ENCODE measurements at places on chromosomes 12 and 14. TPM values are rescaled to one million over a fixed set of nuclear protein-coding genes. Genes with fewer than 3 reads are reported as not detected.

DNA sequence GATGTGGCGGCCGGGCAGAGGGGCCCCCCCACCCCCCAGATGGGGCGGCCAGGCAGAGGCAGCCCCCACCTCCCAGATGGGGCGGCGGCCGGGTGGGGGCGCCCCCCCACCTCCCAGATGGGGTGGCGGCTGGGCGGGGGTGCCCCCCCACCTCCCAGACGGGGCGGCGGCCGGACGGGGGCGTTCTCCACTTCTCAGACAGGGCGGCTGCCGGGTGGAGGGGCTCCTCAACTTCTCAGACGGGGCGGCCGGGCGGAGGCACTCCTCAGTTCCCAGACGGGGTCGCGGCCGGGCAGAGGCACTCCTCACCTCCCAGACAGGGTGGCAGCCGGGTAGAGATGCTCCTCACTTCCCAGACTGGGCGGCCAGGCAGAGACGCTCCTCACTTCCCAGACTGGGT, 469.8 kb downstream of the PCNX1 start:
- H3K27ac ChIP-seq, result no peak overlapping the region
- H3K4me3 ChIP-seq, result no peak overlapping the region
- H3K4me1 ChIP-seq, result no peaks in the 10 kb centered on the region
- DNase-seq, result no peak

DNA sequence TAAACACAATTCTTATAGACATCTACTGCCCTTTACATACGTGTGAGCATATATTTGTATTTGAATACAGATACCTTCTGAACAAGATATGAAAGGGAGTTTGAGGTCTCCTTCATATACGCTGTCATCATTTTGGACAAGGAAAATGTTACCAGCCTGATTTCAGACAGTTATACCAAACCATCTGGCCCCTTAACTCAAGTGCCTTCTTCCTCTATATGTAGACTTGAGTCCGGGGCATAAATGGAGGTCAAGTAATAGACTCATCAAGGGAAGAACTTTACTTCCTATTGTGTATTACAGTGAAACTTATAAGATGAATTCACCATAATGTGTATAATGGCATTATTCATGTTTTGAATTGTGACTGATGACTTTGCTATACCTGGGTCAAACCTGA, 52.2 kb downstream of the FAR2 start:
- no peaks in the 10 kb centered on the region for H3K27me3 ChIP-seq
- H3K27ac ChIP-seq, result no peak overlapping the region
- H3K36me3 ChIP-seq, result no peaks in the 10 kb centered on the region
- H3K4me1 ChIP-seq, result no peaks in the 10 kb centered on the region
- no peak overlapping the region for H3K4me3 ChIP-seq

The MAP3K9 gene
- total RNA-seq, result 0.47 TPM

DNA sequence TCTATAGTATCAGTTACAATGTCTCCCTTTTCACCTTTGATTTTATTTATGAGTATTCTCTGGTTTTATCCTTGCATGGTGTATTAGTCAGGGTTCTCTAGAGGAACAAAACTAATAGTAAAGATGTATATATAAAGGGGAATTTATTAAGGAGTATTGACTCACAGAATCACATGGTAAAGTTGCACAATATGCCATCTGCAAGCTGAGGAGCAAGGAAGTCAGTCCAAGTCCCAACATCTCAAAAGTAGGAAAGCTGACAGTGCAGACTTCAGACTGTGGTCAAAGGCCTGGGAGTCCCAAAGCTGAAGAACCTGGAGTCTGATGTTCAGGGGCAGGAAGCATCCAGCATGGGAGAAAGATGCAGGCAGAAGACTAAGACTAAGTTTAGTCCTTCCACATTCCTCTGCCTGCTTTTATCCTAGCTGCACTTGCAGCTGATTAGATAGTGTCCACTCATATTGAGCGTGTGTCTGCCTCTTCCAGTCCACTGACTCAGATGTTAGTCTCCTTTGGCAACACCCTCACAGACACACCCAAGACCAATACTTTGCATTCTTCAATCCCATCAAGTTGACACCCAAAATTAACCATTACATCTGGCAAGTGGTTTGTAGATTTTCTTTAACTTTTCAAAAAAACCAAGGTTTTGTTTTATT, 308.0 kb upstream of the LMO3 start:
- H3K4me1 ChIP-seq, result no peaks in the 10 kb centered on the region
- H3K27ac ChIP-seq, result no peak overlapping the region
- no peaks in the 10 kb centered on the region for H3K27me3 ChIP-seq
- no peak for DNase-seq

The SRRM4 gene
- total RNA-seq, result under 0.01 TPM

- no peak overlapping the region for H3K4me3 ChIP-seq
- H3K36me3 ChIP-seq, result no peaks in the 10 kb centered on the region
- no peak overlapping the region for H3K27ac ChIP-seq
- no peak for DNase-seq
- H3K27me3 ChIP-seq, result no peaks in the 10 kb centered on the region
Measured at GRCh38 chr12:107277855-107278254, 184.5 kb upstream of the CRY1 start.

GRCh38 chr12:131232036-131232435, 278.3 kb downstream of the ADGRD1 start:
- H3K36me3 ChIP-seq, result no peaks in the 10 kb centered on the region
- no peak for DNase-seq
- no peak overlapping the region for H3K4me3 ChIP-seq
- H3K27ac ChIP-seq, result no peak overlapping the region

DNA sequence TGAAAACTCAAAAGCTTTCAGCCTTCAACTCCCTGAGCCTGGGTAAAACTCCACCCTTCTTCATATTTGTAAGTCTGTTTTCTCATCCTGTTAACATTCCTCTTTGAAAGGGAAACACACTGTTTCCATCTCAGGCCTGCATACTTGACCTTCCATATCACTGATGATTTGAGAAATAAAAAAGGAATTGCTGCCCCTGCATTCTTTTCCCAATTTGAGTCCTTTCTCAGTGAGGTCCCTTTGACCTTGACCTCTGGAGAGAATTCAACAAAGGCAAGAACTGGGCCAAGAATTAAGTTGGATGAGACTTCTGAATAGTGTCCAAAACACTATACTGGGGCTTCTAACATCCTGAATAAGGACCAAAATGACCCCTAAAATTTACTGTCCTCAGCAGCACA, 108.0 kb downstream of the AEBP2 start:
- H3K27ac ChIP-seq, result peak overlapping the region; percentile 17
- no peaks in the 10 kb centered on the region for H3K27me3 ChIP-seq
- no peaks in the 10 kb centered on the region for H3K36me3 ChIP-seq
- H3K4me1 ChIP-seq, result no peaks in the 10 kb centered on the region

The OVCH1 gene
- 0.19 TPM for total RNA-seq

- no peaks in the 10 kb centered on the region for H3K36me3 ChIP-seq
- no peaks in the 10 kb centered on the region for H3K4me1 ChIP-seq
- DNase-seq, result no peak
Measured at GRCh38 chr12:85461127-85461526, 181.1 kb downstream of the ALX1 start.

GRCh38 chr14:95562892-95563685, 28.2 kb downstream of the GLRX5 start:
- H3K4me1 ChIP-seq, result no peaks in the 10 kb centered on the region
- peaks cover 4% of the 10 kb centered on the region for H3K27me3 ChIP-seq
- H3K4me3 ChIP-seq, result no peak overlapping the region
- H3K36me3 ChIP-seq, result no peaks in the 10 kb centered on the region
- DNase-seq, result no peak

The SLC39A5 gene
- 0.24 TPM for total RNA-seq

DNA sequence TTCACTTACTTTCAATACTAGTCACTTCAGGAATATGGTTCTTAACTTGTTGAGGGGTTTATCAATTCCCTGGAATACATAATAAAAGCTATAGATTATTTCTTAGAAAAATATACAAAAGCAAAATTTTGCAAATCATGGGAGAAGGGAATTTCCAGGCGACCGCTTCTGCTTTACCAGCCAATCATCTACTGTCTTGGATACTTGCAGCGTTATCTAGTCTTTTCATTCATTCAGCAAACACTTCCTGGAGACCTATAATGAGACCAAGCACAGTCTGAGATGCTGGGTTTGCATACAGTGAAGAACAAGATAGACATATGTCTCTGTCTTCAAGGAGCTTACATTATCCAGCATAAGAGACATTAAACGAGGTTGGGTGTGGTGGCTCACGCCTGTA, 1.5 kb upstream of the MRPL42 start:
- DNase-seq, result no peak
- H3K27me3 ChIP-seq, result no peaks in the 10 kb centered on the region
- H3K36me3 ChIP-seq, result peaks cover 4% of the 10 kb centered on the region
- H3K4me3 ChIP-seq, result no peak overlapping the region

DNA sequence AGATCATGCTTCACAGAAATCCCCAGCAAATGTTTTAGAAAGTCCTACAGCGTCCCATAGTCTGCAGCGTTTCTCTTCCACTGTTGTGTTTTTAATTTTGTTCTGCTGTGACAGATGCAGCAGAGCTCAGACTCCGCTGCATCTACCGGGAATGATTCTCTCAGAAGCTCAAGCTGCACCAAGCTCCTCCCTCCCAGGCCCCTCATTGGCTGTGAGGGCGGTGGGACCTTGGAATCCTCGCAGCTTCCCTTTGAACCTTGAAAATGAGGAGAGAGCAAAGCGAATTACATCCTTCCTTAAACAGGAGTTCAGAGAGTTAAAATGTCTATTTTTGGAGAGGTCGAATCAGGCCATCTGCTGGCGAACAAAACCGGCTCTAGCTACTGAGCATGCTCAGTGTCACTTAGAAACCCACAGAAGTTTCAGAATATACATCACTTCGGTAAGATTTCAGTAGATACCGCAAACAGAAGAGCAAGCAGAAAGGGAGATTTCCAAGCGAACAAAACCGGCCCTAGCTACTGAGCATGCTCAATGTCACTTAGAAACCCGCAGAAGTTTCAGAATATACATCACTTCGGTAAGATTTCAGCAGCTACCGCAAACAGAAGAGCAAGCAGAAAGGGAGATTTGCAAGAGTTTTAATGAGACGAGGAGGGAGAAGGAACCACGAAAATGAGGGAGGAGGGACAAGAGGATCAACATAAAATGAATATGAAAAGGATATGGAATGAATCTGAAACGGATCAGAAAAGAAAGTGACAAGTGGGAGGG, at the start of gene ABCD2:
TSS of gene ABCD2 (minus strand) at position 144 of the 774 bp plus-strand sequence. CDS start 188 bp downstream, outside the sequence.
- H3K4me3 ChIP-seq, result peak within 1 kb of the TSS; percentile 57
- H3K27me3 ChIP-seq, result no peaks in the 10 kb centered on the region
- no peaks in the 10 kb centered on the region for H3K4me1 ChIP-seq
- peak within 1 kb of the TSS; percentile 72 for H3K27ac ChIP-seq
- H3K36me3 ChIP-seq, result no peaks in the 10 kb centered on the region

DNA sequence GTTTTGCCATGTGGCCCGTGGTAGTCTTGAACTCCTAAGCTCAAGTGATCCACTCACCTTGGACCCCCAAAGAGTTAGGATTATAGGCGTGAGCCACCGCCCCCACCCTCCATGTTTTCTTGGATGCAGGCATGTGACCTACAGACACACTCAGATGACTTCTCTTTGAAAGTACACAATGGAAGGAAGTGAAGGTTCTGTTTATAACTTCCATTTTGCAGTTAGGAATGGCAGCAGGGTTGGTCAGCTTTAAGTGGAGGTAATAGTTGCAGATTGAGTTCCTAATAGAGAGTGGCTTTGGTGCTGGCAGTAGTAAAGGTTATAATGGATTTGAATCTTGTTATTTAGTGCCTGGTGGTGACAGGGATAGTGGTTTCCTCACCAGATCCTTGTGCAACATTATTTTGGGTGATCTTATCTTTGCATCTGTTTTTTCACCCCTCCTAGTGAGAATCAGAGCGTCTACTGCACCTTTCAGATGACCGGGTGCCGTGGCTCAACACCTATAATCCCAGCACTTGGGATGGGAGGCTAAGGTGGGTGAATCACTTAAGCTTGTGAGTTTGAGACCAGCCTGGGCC, 15.3 kb downstream of the LARP4 start:
- no peak for DNase-seq
- no peaks in the 10 kb centered on the region for H3K36me3 ChIP-seq
- peaks cover 5% of the 10 kb centered on the region for H3K4me1 ChIP-seq
- H3K4me3 ChIP-seq, result no peak overlapping the region
- H3K27me3 ChIP-seq, result no peaks in the 10 kb centered on the region

The RAD51B gene
- total RNA-seq, result 17.8 TPM

- no peak for DNase-seq
- H3K27me3 ChIP-seq, result no peaks in the 10 kb centered on the region
- peaks cover 3% of the 10 kb centered on the region for H3K4me1 ChIP-seq
- no peak overlapping the region for H3K4me3 ChIP-seq
- H3K27ac ChIP-seq, result no peak overlapping the region
- H3K36me3 ChIP-seq, result no peaks in the 10 kb centered on the region
Measured at GRCh38 chr12:52165096-52165855, 26.5 kb downstream of the KRT80 start.

The FLVCR2 gene
- total RNA-seq, result 1.9 TPM

The GALNT6 gene
- 12.3 TPM for total RNA-seq

The TBC1D30 gene
- total RNA-seq, result 0.42 TPM

The EXD2 gene
- 9.5 TPM for total RNA-seq

DNA sequence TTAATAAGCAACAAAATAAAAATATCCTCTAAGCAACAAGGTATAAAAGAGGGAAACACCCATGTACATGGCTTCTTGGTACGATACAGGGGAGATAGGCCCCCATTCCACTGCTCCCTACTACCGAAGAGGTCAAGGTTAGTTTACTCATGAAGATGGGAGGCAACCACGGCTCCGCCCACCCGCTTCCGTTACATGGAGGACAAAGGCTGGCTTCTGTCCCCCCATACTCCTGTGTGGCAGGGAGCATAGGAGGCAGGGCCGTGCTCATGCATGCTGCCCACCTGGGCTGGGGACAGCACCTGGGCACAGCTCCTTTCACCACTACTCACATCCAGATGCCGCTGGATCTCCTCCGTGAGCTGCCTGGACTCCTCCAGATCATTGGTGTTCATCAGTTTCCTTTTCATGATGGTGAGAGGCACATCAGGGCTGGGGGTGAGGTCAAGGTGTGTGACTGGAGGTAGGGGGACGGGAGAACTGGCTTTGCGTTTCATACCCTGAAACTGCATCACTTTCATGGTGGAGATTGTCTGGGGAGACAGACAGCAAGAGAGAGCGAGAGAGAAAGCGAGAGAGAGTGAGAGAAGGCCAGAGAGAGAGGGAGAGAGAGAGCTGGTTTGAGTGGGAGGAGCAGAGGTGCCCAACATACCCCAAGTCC, 39.0 kb downstream of the LGMN start:
- no peaks in the 10 kb centered on the region for H3K27me3 ChIP-seq
- DNase-seq, result no peak
- H3K36me3 ChIP-seq, result peaks cover 11% of the 10 kb centered on the region
- peaks cover 5% of the 10 kb centered on the region for H3K4me1 ChIP-seq

GRCh38 chr14:68784226-68784910, 8.5 kb downstream of the ZFP36L1 start:
- H3K27me3 ChIP-seq, result no peaks in the 10 kb centered on the region
- H3K4me1 ChIP-seq, result peaks cover 38% of the 10 kb centered on the region
- H3K4me3 ChIP-seq, result no peak overlapping the region
- DNase-seq, result no peak
- H3K36me3 ChIP-seq, result peaks cover 26% of the 10 kb centered on the region
- no peak overlapping the region for H3K27ac ChIP-seq

DNA sequence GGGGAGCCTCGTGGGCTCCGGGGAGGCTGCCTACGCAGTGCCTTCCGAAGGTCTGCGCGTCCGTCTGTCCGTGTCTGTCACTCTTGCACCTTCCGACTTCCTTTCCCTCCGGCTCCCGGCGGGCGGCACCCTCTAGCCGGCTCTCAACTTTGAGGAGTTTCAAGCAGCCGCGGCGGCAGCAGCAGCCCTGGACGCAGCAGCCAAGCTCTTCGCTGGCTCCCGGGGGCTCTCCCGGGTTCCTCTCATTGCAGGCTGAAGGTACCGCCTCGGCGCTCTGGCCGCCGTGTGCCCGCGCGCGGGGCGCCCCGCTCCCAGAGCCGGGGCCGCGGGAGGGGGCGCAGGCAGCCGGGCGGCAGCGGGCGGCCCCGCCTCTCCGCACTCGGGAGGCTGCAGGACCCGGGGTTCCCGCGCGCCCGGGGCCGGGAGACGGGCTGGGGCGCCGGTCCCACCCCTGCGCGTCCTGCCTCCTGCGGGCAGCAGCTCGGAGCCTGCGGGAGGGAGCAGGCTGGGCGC, at the start of the genes AMIGO2 and PCED1B:
TSS of gene AMIGO2 (minus strand) at position 492 of the 513 bp plus-strand sequence. CDS start 957 bp downstream, outside the sequence.
TSS of gene PCED1B (plus strand) at position 154 of the 513 bp plus-strand sequence. CDS start 155,443 bp downstream, outside the sequence.
- H3K27me3 ChIP-seq, result peaks cover 34% of the 10 kb centered on the region
- DNase-seq, result no peak
- H3K4me1 ChIP-seq, result peaks cover 17% of the 10 kb centered on the region
- H3K27ac ChIP-seq, result peak within 1 kb of the TSS; percentile 66
